Large intestine (tissue), 12 donors: ENCODE measurements at places on chromosomes 6 and 20.

DNA sequence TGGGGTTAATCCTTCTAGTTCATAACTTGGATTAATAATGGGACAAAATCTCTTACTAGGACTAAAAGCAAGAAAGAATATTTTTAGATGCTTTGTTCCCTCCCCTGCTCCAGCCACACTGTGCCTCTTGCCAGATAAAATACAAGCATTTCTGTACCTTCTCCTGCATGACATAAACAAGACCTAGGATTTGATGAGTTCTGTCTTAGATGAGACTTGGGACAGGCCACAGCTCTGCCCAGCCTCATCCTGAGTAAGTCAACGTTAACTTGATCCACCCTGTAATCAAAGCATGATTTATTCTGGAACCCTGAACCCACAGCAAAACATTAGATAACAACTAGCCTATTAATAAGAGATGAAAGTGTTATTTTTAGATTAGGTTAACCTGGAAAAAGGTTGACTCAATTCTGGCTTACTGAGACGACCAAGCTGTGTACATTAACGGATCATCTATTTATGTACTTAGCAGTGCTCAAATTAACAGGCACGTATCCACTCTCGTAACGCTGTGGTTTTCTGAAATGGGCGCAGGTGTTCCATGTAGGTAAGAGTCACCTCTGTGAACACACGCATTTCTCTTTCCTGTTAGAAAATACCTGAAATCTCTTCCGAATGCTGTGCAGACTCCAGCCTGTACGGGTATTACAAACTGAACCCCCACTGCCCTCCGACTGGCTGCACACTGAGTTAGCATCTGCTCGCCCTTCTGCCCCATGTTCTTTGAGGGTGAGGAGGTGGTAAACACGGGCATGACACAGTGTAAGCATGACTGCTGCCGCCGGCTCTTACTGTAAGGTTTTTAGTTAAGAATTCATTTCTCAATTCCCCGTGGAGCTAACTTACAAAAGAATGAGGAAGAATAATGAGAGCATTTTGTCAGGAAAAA is 132.1 kb upstream of the FOXQ1 start:
- DNase-seq, result no peak

GRCh38 chr20:38131588-38132121 is 33.4 kb downstream of the TGM2 start:
- DNase-seq, result no peak

GRCh38 chr20:33707668-33708067 is 12.4 kb downstream of the PXMP4 start:
- DNase-seq, result no peak

DNA sequence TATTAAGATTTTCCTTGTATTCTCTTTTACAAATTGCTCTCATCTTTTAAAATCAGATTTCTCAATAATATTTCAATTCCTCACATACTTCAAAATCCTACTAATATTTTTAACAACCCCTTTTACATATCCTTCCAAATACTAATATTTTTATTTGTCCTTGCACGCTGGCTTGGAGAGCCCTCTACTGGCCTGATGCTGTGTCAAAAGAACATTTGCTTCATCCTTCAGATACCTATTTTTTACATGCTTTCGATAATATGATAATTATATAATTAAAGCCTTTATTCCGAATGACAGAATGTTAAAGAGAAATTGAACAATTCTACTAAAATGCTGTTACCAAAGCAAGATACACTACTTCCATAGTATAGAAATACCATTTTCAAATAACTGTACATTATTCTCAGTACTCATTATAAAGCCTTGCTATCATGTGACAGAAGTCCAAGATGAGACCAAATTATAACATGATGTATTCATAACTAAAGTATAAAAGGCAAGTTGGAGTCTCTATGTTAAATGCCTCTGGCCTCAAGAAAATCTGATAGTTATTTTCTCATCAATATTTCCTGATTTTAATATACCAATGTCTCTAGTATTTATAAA is 39.0 kb upstream of the PLN start:
- no peak for DNase-seq

DNA sequence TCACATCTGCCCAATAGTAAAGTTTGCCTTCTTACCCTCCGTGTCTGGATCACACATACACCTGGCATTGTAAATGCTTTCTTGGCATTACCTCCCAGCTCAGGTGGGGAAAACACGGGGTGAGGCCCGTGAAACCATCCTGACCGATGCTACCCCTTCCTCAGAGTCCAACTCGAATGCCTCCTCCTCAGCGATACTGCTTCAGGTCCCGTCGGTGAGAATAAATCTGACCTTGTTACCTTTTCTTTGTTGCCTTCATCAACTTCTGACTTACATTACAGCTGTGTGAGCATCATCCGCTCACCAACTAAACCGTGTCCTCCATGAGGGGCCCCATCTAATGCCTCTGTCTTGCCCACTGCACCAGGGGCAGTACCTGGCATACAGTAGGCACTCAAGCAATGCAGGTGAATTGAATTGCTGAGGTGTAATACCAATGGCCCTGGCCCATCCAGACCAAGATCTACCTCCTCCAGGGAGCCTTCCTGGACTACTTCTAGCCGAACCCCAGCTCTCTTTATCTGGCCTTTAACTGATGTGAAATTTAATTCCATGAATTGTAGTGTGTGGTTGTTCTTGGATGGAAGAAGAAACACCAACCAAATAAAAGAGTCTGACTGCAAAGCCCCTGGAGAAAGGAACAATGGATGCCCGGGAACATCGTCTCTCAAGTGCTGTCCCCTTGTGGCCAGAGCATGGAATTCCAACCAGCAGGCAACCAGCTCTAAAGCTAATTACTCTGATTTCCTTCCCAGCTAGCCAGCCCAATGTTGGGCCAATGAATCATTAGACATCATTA is 141.5 kb downstream of the ANKRD60 start:
- DNase-seq, result peak; percentile 13

DNA sequence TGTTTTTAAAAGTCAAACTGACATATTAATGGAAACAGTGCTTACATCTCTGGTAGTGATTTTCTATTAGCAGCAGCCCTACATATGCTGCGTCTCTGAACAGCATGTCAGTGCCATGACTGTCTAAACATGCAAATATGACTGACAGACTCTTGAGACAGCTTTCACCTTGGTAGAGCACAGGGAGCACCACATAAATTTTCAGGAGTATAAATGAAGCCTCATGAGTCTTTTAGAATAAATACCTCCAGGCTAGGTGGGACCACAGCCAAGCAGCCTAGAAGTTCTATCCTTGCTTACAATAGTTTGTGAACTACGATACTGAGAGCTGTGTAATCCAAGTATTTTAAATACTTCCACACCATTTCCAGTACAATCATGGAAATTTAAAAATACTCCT is 410.7 kb upstream of the RUNX2 start:
- DNase-seq, result no peak

GRCh38 chr6:111985202-111985731 is 68.6 kb upstream of the CCN6 start:
- no peak for DNase-seq

- no peak for DNase-seq
These were observed 87.7 kb upstream of the UFL1 start for GRCh38 chr6:96433950-96434349.

- DNase-seq, result no peak
These were observed 39.3 kb upstream of the TENT5A start for GRCh38 chr6:81791756-81792155.

DNA sequence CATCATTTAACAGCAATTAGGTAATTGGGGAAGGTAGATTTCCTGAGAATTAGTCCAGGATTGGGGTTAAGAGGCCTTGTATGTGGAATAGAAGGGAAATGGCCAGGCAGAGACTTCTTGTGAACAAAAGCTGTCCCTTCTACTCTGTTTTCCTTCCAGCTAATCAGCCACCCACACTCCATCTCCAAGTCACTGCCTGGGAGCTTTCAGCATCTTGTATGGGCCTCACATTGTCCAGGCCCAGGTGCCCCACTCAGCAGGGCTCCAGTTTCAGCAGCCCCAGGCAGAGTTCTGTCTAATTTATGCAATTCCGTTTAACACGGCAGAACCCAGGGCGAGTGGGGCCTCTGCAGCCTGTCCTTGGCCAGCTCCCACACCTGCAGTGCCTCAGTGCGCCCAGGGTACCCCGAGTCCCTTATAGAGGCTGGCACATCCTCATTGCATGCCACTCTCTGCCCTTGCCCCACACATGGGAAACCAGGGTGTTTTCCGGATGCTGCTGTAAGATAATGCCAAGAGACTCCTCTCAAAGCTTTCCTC is 113.0 kb downstream of the EDN3 start:
- DNase-seq, result no peak

- DNase-seq, result peak; percentile 19
These were observed 17.9 kb upstream of the CST3 start for GRCh38 chr20:23655491-23656211.

GRCh38 chr6:34338811-34339210 is 53.7 kb downstream of the NUDT3 start:
- no peak for DNase-seq

DNA sequence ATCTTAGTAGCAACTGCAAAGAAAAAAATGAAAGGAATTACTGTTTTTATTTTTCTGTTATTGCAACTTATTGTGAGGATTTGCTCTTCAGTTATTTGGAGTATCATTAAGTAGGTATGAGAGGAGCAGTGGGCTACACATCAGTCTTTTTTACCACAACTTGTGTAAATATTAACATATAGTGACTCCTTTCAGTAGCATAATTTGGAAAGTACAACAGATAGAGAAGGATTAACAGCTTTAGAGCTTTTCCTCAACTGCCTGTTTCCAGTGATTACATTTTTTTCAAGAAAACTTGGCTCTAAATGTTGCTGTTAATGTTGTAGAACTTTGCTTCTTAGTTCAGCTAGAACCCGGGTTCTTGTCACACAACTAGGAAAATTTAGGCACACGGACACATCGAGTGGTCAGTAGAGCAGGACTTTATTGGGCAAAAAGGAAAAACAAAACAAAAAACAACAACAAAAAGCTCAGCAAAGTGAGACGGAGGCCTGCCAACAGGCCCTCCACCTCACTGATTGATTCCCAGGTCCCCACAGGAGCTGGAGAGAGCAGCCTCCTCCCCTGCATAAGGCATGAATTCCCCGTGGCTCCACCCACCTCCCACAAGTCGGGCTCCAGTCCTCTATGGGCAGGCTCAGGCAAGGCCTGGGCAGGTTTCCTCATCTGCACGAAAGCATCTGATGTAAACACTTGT is 75.1 kb downstream of the ADGRG6 start:
- DNase-seq, result no peak

DNA sequence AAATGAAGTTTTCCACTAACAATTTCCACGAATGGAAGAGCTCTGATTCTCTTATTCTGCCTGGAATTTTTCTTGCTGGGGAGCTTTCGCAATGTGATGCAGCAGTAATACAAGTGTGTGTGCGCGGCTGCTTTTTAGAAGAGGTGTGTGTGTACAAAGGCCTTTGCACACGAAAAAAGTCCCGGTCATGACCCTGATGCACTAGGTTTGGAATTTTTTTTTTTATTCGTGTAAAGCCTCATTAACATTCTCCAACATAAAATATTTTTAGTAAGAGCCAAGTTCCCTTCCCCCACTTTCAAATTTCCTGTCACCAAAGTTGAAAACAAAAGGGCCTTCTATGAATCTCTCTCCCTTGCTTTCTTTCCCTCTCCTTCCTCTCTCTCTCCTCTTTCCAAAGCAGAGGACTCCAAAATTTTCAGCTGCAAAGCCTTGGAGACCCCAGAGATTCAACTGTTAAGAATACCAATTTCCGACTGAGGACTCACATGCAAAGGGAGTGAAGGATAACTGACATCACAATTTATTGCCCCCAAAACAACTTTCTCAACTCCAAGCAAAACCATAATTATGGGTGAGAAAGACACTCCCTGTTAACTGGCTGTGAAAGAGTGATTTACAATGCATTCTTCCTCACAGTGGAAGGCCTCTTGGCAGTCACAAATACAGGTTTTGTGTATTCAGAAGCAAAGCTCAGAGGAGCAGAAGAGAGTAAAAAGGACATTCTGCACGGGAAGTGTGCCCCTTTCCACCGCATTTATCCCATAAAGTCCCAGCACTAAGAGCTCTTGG is 421.2 kb upstream of the JARID2 start:
- DNase-seq, result peak; percentile 40

DNA sequence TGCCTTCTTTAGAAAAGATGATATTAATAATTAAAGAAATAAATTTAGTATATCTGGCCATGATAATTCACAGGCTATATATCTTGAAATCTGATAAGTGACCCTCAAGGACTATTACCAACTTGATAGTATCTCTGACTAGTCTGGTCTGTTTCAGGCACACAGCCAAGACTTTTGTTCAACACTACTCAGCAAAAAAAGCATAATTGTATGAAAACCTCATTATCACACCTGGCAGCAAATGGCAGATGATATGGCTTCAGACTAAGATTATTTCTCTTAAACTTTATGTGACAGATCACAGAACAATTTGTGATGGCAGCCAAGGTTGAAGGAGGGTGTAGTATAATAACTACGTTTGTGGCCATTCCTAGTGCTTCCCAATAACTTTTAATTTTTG is 114.7 kb downstream of the RWDD2A start:
- no peak for DNase-seq

DNA sequence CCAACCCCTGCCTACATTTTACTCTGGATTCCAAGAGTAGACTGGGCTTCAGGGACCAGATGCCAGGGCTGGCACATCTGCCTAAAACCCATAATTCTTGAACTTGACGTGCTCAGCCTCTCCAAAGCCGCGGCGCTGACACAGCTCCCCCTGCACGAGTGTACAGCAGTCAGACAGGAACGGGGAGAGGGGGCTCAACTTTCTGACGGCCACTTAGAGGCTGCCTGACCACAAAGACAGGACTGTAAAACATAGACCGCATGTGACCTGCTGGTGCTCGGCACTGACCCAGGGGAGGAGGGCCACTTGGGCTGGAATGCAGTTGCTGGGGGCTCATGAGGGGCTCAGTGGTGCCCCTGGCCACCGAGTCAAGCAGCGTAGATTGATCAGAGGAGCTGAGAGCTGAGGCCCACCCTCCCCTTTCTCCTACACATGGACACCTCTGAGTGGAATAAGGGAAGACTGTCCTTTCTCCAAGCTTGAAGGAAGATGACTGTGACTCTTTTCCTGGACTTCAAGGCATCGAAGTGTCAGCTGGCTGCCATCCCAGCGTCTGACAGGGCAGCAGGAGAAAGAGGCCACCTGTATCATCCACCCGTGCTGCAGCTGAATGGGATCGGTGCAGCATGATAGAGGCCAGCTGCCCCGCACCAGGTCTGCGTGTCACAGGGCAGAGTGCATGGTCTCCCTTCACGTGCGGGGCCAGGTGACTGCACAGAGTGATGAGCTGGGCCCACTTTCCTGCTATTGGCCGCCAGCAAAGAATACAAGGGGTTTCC is 171.3 kb upstream of the AGPAT4 start:
- DNase-seq, result no peak

DNA sequence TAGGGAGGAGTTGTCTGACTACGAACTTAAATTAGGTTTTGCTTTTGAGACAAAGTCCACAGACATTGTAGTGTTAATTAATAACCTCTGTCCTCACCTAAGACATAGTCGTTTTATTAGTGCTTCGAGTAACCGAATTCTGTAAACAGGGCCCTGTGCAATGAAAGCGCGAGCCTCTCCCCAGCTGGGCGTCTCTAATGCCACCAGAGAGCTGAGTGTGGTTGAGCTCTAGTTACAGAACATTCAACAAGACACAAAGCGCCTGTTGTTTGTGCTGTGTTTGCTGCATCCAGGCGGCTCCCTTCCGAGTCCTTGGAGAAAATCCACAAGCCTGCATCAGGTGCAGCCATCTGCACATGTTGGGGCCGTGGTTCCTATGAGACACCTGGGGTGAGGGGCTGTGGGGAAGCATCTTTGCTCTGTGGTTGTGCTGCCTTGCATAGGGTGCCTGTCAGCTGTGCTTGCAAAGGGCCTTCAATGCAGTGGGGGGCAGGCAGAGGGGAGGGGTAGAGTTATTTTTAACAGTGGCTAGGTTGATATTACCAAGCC is 63.9 kb downstream of the CD164 start:
- peak; percentile 96 for DNase-seq

GRCh38 chr6:130869681-130870080 is 42.5 kb downstream of the SMLR1 start:
- no peak for DNase-seq
